ENCODE measurements at places on chromosomes 2 and 18. TPM values are rescaled to one million over a fixed set of nuclear protein-coding genes. Genes with fewer than 3 reads are reported as not detected.

DNA sequence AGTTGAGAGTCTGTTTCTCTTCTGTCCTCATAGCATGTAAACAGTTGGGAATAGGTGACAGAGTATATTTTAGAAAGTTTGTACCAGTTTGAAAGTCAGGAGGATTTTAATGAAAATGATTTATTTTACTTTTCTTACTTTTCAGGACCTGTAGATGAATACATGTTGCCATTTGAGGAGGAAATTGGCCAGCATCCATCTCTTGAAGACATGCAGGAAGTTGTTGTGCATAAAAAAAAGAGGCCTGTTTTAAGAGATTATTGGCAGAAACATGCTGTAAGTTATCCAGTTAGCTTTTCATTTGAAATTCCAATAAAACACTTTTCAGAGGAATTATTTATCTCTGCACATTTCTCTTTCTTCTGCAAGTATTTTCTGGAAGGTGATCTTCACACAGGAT, 81.1 kb downstream of the ACVR2A start:
- DNase-seq, result no peak
- H3K4me1 ChIP-seq, result no peaks in the 10 kb centered on the region
- peaks cover 28% of the 10 kb centered on the region for H3K36me3 ChIP-seq
- H3K27me3 ChIP-seq, result no peaks in the 10 kb centered on the region

DNA sequence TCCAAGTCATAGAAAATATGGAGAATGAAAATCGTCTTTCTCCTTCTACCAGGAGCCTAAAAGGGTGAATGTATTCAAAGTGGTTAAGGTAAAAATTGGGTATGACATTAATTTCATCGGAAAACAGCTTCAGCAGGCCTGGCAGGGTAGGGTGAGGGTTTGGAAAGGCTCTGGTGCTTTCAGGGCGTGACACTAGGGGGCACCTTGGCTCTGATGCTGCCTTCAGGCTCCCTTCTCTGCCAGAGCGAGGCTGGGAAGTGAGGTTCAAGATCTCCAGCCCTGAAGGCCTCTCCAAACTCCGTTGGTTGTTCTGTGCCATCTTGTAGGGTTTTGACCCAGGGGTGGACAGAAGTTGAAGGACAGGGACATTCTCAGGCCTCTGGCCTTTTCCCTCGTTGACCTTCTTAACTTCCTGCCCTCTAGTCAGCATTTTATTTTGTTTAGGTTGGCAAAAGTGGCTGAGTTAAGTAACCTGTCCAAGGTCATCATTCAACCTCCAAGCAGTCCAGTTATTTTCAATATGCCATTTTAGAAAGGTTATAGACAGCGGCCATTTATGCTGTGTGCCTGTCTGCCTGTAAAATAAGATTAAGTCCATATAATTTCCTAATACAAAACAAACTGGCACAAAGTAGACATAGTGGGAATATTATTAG, 40.3 kb downstream of the EML6 start:
- H3K27ac ChIP-seq, result no peak overlapping the region
- no peaks in the 10 kb centered on the region for H3K36me3 ChIP-seq
- peak; percentile 47 for DNase-seq
- no peaks in the 10 kb centered on the region for H3K27me3 ChIP-seq

Gene LYPD6B
- total RNA-seq, result 0.37 TPM

Gene COQ10B
- total RNA-seq, result 21.3 TPM

GRCh38 chr2:71896385-71897136, 251.1 kb downstream of the CYP26B1 start:
- peaks cover 31% of the 10 kb centered on the region for H3K27me3 ChIP-seq
- no peaks in the 10 kb centered on the region for H3K4me1 ChIP-seq
- no peak for DNase-seq
- H3K4me3 ChIP-seq, result no peak overlapping the region

Gene GAREM1
- 21.4 TPM for total RNA-seq

Gene SERPINB10
- total RNA-seq, result not detected

Gene MSGN1
- total RNA-seq, result not detected

DNA sequence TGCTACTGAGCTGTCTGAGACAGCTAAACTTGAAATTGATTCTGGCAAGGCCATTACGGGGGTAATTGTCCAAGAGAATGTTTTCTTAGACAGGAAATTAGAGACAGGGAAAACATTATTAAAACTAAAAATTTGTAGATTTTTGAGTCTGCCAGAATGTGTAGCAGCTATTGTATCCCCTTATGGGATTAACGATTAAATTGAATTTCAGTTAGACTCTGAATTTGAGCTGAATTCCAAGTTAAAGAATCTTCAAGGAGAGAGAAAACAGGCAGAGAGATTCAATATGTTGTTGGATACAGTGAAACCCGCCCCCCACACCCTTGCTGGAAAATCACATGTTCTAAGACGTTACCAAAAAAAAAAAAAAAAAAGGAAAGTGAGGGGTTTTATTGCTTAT, 32.7 kb upstream of the CCDC68 start:
- no peaks in the 10 kb centered on the region for H3K36me3 ChIP-seq
- H3K27me3 ChIP-seq, result no peaks in the 10 kb centered on the region
- H3K27ac ChIP-seq, result no peak overlapping the region
- DNase-seq, result no peak
- no peak overlapping the region for H3K4me3 ChIP-seq
- no peaks in the 10 kb centered on the region for H3K4me1 ChIP-seq

All from MCF 10A (cell line).